ENCODE measurements at places on chromosomes 7 and 10. TPM values are rescaled to one million over a fixed set of nuclear protein-coding genes. Genes with fewer than 3 reads are reported as not detected.
A peak's percentile ranks its signal among the peaks of the same experiment; 100 is the strongest.

DNA sequence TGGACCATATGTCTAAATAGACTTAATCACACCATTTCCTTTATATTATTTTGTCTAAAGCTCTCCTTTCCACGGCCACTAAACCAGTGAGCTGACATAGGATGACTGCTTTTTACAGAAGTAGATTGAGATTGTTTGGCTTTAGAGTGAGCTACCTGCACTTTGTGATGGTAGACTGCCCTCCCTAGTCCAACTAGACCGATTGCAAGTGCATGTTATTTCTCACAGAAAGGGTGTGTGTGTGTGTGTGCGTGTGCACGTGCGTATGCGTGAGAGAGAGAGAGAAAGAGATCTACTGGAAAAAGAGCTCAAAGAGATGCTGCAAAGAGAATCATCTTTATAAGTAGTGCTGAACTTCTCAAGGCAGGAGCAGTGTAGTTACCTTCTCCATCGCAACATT, 60.7 kb downstream of the VCL start:
- no peaks in the 10 kb centered on the region for H3K27me3 ChIP-seq
- H3K4me3 ChIP-seq, result no peak overlapping the region
- DNase-seq, result no peak
- peak overlapping the region; percentile 92 for H3K27ac ChIP-seq
- H3K4me1 ChIP-seq, result peaks cover 50% of the 10 kb centered on the region

GPR26 gene
- not detected for total RNA-seq

HMX2 gene
- not detected for total RNA-seq

- no peaks in the 10 kb centered on the region for H3K4me1 ChIP-seq
- no peak for DNase-seq
- H3K27ac ChIP-seq, result no peak overlapping the region
These were observed 70.8 kb downstream of the CHN2 start for GRCh38 chr7:29265208-29265923.

GRCh38 chr7:112889268-112889667, 99.1 kb upstream of the TMEM168 start:
- 0 out of 2 replicates have a peak, but pooled peaks cover 4% of the 10 kb centered on the region for H3K36me3 ChIP-seq
- DNase-seq, result no peak
- H3K27me3 ChIP-seq, result no peaks in the 10 kb centered on the region
- H3K27ac ChIP-seq, result no peak overlapping the region

DNA sequence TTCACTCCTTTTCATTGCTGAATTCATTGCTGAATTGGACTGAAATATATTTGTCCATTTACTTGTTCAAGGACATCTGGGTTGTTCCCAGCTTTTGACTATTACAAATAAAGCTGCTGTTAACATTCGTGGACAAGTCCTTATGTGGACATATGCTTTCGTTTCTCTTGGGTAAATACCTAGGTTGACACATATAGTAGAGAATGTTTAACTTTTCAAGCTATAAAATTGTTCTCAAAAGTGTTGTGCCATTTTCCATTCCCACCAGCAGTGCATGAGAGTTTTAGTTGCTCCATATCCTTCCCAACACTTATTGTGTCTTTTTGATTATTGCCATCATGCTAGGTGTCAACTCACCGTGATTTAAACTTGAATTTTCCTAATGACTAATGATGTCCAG, 17.5 kb upstream of the CPVL start:
- no peak overlapping the region for H3K4me3 ChIP-seq
- no peaks in the 10 kb centered on the region for H3K4me1 ChIP-seq
- no peak overlapping the region for H3K27ac ChIP-seq
- no peaks in the 10 kb centered on the region for H3K27me3 ChIP-seq
- no peak for DNase-seq
- H3K36me3 ChIP-seq, result no peaks in the 10 kb centered on the region

DNA sequence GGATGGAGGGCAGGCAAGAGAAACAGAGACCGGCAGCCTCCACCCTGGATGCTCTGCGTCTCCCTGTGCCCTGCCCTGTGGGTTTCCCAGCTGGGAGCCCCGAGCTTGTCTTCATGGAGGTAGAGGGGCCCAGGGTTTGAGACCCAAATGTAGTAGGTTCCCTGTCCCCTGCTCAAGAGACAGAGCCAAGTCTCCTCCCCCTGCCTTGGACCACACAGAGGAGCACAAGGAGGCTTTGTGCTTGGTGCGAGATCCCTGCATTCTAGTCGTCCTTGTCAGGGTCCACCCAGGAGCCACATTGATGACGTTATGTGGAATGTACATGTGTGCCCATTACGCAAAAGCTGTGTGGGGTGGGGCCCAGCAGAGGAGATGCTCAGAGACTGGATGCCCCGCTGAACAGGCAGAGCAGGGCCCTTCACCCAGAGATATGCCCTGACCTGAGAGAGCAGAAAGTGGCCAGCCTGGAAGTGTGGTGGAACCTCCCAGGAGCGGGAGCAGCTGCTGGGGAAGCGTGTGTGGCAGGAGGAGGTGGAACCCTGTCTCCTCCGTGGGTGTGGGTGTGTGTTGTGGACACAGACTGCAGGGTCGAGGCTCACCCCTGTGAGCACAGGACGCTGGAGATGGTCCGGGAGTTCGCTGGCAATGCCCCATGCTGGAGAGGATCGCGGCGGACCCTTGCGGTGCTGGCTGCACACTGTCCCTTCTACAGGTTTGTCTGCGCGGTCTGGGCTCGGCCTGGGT, 39.3 kb downstream of the VWA2 start:
- H3K27ac ChIP-seq, result no peak overlapping the region
- no peaks in the 10 kb centered on the region for H3K36me3 ChIP-seq
- no peaks in the 10 kb centered on the region for H3K27me3 ChIP-seq
- no peak overlapping the region for H3K4me3 ChIP-seq
- H3K4me1 ChIP-seq, result peaks cover 10% of the 10 kb centered on the region

DNA sequence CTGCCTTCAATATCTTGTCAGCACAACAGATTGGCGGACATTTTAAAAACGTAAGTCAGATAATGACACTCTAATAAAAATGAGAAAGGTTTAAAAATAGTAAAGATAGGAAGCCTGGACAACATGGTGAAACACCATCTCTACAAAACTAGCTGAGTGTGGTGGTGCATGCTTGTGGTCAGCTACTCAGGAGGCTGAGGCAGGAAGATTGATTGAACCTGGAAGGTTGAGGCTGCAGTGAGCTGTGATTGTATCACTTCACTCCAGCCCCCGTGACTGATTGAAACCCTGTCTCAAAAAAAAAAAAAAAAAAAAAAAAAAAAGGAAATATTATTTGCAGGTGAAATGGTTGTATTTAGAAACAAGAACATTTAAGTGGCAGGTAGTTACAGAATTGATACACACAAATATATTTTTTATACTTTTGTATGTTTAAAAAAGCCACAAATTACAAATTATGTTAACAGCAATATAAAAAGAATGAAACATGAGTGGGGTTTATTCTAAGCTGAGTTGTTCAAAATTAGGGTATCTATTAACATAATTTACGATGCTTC, 141.9 kb downstream of the ADK start:
- peak overlapping the region; percentile 68 for H3K27ac ChIP-seq
- no peaks in the 10 kb centered on the region for H3K36me3 ChIP-seq
- peak; percentile 51 for DNase-seq
- peak overlapping the region; percentile 13 for H3K4me3 ChIP-seq
- H3K27me3 ChIP-seq, result no peaks in the 10 kb centered on the region
- peaks cover 37% of the 10 kb centered on the region for H3K4me1 ChIP-seq

GRCh38 chr7:131745390-131746248, 189.2 kb upstream of the PODXL start:
- no peaks in the 10 kb centered on the region for H3K4me1 ChIP-seq
- no peak overlapping the region for H3K27ac ChIP-seq
- H3K27me3 ChIP-seq, result peaks cover 10% of the 10 kb centered on the region
- no peaks in the 10 kb centered on the region for H3K36me3 ChIP-seq
- peak; percentile 27 for DNase-seq
- no peak overlapping the region for H3K4me3 ChIP-seq

GRCh38 chr7:17311952-17312351, 13.5 kb downstream of the AHR start:
- no peak overlapping the region for H3K4me3 ChIP-seq
- no peaks in the 10 kb centered on the region for H3K27me3 ChIP-seq
- DNase-seq, result no peak
- H3K4me1 ChIP-seq, result peaks cover 10% of the 10 kb centered on the region
- no peak overlapping the region for H3K27ac ChIP-seq

- H3K4me3 ChIP-seq, result no peak overlapping the region
- no peaks in the 10 kb centered on the region for H3K36me3 ChIP-seq
- H3K27me3 ChIP-seq, result no peaks in the 10 kb centered on the region
- peaks cover 33% of the 10 kb centered on the region for H3K4me1 ChIP-seq
These were observed 181.3 kb downstream of the TAX1BP1 start for GRCh38 chr7:27921081-27921836.

A1CF gene
- not detected for total RNA-seq

ACSM6 gene
- total RNA-seq, result not detected

DNA sequence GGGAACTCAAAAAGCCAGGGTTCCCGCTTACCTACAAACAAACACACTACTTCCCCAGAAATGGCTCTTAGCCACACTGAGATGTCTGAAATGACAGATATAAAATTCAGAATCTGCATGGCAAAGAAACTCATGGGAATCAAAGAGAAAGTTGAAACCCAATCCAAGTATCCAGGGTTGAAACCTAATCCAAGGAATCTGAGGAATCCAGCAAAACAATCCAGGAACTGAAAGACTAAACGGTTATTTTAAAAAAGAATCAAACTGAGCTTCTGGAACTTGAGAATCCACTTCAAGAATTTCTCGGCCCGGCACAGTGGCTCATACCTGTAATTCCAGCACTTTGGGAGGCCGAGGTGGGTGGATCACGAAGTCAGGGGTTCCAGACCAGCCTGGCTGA, 568.8 kb downstream of the POM121L12 start:
- no peaks in the 10 kb centered on the region for H3K4me1 ChIP-seq
- H3K27ac ChIP-seq, result no peak overlapping the region
- H3K4me3 ChIP-seq, result no peak overlapping the region

COL13A1 gene
- total RNA-seq, result 0.73 TPM

DNAJC12 gene
- 0.33 TPM for total RNA-seq

DNA sequence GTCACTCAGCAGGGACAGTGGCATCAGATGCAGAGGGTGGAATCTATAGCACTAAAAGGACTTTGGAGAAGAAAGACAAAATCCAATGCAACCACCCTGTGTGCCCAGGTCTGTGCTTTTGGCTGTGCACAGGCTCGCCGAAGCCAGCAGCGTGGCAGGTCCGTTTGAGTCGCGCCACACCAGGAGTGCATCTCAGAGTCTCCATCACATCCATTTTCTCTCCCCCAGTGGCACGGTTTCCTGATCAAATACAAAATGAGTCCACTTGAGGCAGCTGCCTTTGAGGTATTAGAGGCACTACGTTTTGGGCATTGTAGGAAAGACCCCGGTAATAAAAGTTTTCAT, 23.4 kb upstream of the PROSER2 start:
- H3K4me3 ChIP-seq, result no peak overlapping the region
- no peak for DNase-seq
- H3K4me1 ChIP-seq, result peaks cover 4% of the 10 kb centered on the region
- no peaks in the 10 kb centered on the region for H3K27me3 ChIP-seq
- H3K36me3 ChIP-seq, result no peaks in the 10 kb centered on the region

DNA sequence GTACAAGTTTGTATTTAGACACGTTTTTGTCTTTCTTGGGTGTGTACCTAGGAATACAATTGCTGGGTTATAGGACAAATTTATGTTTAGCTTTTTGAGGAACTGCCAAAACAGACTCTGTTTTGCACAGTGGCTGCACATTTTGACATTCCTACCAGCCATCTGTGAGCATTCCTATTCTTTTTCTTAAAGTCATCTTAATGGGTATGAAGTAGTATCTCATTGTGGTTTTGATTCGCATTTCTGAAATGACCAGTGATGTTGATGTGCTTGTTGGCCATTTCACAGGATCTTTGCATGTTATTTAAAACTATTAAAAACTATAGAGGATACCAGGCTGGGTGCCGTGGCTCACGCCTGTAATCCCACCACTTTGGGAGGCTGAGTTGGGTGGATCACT, 32.6 kb upstream of the IL15RA start:
- H3K27ac ChIP-seq, result no peak overlapping the region
- H3K27me3 ChIP-seq, result no peaks in the 10 kb centered on the region
- no peak for DNase-seq
- no peak overlapping the region for H3K4me3 ChIP-seq
- H3K36me3 ChIP-seq, result no peaks in the 10 kb centered on the region
- no peaks in the 10 kb centered on the region for H3K4me1 ChIP-seq

TFR2 gene
- total RNA-seq, result 4.8 TPM

DNA sequence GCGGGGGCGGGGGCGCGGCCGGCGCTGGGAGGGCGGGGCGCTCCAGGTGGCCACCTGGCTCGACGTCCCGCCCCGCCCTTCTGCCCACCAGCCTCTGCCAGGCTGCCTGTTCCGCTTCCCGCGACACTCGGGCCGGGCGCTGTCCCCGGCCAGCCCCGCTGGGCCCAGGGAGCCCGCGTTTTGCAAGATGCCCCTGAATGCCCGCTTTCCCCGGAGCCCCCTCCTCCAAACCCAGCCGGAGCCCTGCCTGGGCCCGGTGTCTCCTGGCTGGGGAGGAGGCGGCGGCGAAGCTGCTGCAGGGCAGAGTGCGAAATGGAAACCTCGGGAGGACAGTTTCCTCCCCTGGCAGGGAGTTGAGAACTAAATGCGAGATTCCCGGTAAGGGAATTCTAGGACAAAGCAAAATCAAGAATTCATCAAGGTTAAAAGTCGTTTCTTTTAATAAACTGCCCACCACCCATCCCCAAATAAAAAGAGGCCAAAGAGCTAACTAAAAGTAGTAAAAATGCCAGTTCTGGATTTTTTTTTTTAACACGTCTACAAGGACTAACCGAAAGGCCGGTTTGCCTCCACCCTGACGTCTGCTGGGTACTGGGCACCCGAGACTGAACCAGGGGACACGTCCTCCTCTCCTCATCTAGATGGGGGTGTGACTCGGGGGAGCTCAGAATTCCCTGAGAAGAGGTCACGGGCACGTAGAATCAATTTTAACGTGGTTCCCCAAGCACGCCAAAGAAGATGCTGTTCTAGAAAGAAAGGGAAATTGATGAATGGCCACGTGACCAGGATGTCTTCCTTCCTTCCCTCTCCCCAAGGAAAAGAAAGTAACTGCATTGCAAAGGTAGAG, 200.4 kb upstream of the NFE2L3 start:
- H3K4me3 ChIP-seq, result peak overlapping the region; percentile 69
- H3K36me3 ChIP-seq, result no peaks in the 10 kb centered on the region

RBP4 gene
- total RNA-seq, result 0.57 TPM

GRCh38 chr10:59831658-59832503, 74.5 kb downstream of the CCDC6 start:
- DNase-seq, result no peak
- no peaks in the 10 kb centered on the region for H3K4me1 ChIP-seq
- no peaks in the 10 kb centered on the region for H3K27me3 ChIP-seq
- H3K27ac ChIP-seq, result no peak overlapping the region
- no peak overlapping the region for H3K4me3 ChIP-seq

Measured in PC-9 (cell line).